NT2/D1 (cell line): ENCODE measurements at places on chromosomes 12 and 14.

- no peak for DNase-seq
These were observed 6.3 kb upstream of the NYNRIN start for GRCh38 chr14:24392325-24393091.

DNA sequence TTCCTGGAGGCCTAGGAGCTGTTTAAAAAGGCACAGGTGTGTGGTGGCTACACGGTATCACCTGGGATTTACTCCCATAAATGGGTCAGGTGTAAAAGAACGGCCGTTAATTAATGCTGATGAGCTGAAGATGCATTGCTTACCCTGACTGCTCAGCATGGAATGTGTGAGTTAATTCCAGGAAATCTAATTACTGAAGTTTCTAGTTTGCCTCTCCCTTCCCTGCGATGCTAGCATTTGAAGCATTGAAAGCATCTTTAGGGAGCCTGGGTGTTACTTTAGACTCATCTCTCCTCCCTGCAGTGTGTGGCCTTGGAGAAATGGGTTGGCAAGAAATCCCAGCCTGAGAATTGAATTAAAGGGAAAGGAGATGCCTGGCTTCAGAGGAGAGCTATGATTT is 415.9 kb downstream of the FUT8 start:
- no peak for DNase-seq

DNA sequence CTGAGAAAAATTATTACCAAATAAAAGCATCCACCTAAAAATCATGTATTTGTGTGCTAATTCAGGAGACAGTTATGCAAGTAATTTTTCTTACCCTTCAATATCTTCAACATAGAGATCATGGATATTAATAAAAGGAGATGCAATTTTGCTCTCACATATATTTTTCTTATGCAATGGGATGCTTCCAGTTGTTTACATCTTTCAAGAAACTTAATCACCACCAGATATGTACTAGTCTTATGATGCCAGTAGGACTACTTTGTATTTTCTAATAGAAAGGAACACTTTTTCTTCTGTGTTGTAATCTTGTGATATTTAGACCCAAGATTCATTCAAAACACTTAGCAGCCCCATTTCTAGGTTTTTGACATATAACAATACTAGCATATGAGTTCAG is 107.6 kb downstream of the NAV3 start:
- no peak for DNase-seq

DNA sequence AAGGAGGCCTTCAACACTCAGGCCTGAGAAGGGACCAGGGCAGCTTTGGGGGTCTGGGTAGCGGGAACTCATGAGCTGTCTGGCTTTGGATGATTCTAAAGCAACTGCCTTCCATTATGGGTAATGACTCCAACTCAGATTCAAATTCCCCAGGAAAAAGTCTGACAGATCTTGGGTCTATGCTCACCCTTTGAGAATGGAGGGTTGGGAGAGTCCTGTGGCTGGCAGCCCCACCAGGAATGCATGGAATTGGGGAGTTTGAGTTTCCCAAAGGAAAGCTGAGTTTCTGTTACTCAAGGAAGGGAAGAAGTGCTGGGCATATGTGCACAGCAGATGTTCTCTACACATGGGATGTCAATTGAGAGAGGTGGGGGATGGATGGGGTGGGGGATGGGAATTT is 22.4 kb upstream of the LTBP2 start:
- no peak for DNase-seq

DNA sequence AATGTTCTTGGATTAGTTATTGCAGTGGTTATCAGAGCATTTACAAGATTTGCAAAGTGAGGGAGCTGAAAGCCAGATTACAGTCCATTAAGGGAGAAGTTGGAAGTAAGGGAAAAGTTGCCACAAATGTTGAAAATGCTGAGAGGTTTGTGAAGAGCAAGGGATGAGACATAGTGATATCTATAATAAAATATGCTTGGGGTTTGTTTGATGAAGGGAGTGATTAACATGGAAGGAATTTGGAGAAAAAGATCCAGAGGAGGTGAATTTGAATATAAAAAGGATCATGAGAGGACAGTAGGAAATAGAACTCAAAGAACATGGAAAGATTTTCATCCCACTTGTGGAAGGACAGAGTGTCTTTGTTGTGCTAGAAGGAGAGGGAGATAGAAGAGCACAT is 19.3 kb upstream of the CCER1 start:
- no peak for DNase-seq

- DNase-seq, result no peak
These were observed at the start of gene CLMN for GRCh38 chr14:95319312-95320077. CLMN (minus strand) TSS chr14:95319908; CDS start chr14:95319792, 116 bp downstream.

- no peak for DNase-seq
These were observed 60.6 kb downstream of the NINJ2 start for GRCh38 chr12:602700-603068.

- DNase-seq, result no peak
These were observed 636 bp downstream of the ZFYVE21 start for GRCh38 chr14:103716091-103716801.

- DNase-seq, result no peak
These were observed 33.2 kb upstream of the LDHB start for GRCh38 chr12:21690704-21691368.

GRCh38 chr14:30572771-30573170 is 13.8 kb downstream of the G2E3 start:
- DNase-seq, result no peak

GRCh38 chr12:53844994-53845844 is 93.4 kb upstream of the HOXC13 start:
- DNase-seq, result no peak
